Stimulated activated CD8-positive, alpha-beta memory T cell treated with anti-CD3 and anti-CD28 coated beads, Interleukin-7, amount 100 ng/mL, for 1 hour (primary cell): ENCODE measurements at places on chromosomes 7 and 10.

- DNase-seq = no peak
Measured at GRCh38 chr7:45980181-45980905, 59.3 kb upstream of the IGFBP3 start.

GRCh38 chr7:111708072-111708471 is 145.8 kb upstream of the IMMP2L start:
- DNase-seq = no peak

- no peak for DNase-seq
Measured at GRCh38 chr10:70588255-70588654, 14.3 kb downstream of the PRF1 start.

DNA sequence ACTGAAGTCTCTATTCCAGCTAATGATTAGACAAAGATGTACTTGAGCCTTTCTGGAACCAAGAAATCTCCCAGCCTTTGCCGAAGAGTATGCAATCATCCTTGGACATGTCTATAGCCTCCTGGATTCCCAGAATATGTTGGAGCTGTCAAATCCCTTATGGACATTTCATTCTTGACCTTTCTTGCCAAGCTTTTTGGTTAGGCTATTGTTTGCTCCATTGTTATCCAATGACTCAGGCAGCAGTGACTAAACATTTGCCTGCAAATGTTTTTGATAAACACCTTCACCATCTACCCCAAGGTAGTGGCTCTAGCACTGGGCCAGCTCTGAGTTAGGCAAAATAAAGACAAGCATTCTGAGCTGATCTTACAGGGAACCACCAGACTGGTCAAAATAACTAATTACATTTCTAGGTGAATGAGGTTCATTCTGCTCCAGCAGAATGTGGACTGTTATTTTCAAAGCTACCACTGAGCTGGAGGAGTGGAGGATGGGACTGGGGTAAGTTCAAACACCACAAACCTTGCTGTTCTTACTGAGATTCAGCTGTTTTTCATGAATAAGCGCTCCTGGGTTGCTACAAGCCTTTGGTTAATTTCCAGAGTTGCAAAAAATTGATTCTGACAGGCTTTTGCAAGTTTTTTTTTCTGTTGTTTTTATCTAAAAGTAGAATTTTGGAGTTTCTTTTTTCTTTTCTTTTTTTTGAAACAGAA is 81.0 kb downstream of the TMEM270 start:
- DNase-seq = no peak

DNA sequence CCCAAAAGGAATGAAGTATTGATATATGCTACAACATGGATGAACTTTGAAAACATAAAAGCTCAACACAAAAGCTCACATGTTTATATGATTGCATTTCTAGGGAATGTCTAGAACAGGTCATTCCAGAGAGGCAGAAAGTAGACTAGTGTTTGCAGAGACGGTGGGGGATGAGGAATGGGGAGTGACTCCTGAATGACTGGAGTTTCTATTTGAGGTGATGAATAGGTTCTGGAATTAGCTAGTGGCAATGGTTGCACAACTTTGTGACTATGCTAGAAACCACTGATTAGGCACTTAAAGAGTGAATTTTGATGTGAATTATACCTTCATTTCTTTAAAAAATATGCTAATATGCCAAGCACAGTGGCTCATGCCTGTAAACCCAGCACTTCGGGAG is 6.9 kb downstream of the KPNA7 start:
- no peak for DNase-seq

DNA sequence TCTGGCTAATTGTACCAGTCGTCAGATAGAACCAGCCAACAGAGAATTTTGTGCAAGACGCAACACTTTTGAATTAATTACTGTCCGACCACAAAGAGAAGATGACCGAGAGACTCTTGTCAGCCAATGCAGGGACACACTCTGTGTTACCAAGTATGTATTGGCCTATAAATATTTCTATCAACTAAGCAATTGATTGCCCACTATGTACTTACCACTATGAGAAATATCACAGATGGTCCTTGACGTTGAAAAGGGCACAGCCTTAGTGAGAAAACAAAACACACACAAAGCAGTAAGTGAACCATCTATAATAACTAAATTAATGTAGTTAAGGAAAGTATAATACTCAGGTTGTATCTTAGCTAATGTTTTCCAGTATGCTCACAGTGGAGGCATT is 60.0 kb downstream of the ANLN start:
- DNase-seq = no peak

GRCh38 chr7:130940907-130941306 is 206.9 kb upstream of the KLF14 start:
- DNase-seq = no peak

DNA sequence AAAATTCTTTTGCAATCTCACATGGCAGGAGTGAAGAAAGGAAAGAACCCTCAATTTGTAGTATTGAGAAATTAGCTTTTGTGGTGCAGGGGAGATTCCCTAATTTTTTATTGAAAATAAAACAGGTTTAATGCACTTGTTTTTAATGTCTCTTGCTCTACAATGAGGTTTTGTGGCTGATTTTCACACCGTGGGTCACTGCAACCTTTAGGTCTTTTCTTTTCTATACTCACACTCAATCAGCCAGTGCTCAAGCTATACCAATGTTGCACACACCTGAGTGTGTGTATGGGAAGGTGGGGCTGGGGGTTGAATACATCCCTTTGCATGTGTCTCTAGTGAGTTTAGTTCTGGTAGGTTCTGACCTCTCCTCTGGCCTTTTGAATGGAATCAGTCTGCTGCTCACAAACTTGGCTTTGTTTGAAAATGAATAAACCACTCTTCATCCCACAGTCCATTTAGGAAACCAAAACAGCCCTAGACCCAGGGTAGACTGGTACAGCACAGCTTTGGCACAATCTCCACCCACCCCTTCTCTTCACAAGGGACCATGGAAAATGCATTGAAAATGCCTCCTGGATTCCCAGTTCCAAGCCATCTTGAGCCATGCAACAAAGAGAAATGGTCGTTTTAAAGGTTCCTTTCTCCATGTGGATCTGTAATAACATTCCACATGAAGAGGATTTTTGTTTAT is 411.5 kb downstream of the SFMBT2 start:
- DNase-seq = no peak

DNA sequence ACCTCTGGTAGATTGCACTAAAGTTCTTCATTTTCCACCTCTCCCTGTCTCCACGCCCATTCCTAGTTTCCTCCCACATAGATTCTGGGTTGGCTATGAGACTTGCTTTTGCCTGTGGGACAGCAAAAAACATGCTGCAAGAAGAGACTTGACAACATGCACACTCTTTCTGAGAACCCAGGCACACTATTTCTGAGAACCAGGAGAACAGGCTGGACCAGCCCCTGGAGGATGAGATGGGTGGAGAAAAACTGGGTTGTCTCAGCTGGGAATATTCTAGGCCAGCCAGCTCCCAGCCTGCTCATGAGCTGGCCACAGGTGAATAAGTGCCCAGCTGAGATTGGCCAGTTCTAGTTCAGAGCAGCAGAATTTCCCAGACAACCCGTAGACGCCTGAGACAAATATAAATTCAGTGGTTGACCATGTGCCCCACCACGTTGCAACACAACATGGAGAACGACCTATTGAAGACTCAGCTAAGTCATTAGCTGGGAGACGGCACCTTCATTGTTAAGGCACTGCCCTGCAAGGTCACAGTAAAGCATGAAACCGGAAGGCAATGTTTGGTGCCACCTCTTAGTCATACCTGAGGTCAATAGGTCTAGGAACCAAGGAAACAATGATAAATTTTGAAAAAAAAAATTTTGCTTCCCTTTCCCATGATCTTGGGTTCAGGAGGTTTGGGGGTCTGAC is 92.7 kb upstream of the AKR1E2 start:
- DNase-seq = no peak

- DNase-seq = no peak
Measured at GRCh38 chr10:93081318-93081717, 7.6 kb downstream of the CYP26A1 start.

GRCh38 chr7:142355328-142355727 is 97.5 kb upstream of the PRSS58 start:
- DNase-seq = no peak
